ENCODE measurements at places on chromosomes 3 and 15.

- DNase-seq, result no peak
Observed at GRCh38 chr3:186286114-186286513, 75.9 kb downstream of the DGKG start.

- no peak for DNase-seq
Observed at GRCh38 chr15:86060674-86061073, 19.0 kb upstream of the AGBL1 start.

DNA sequence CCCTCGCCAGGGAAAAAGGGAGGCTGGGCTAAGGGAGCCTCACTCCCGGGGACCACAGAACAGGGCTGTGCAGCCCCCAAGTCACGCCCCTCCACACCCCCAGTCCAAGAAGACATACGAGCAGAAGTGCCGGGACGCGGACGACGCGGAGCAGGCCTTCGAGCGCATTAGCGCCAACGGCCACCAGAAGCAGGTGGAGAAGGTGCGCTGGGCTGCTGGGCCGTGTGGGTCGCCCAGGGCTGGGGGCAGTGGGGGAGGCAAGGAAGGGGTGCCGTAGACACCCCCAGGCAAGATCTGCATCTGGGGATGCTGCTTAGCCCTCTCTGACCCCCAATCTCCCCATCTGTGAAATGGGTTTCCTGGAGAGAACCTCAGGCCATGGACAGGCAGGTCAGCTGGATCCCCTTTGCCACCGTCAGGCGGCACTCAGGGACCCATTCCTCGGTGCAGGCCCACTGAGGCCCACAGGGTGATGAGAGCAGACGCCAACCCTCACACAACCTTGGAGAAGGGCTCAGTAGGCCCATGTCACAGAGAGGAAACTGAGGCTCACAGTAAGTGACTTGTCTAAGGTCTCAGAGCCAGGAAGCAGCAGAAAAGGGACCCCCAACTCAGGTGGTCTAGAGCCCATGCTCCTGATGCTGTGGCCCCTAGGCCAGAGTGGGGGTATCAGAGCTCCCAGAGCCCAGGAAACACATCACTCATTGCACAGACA lies 33.7 kb downstream of the PSTPIP1 start:
- no peak for DNase-seq

DNA sequence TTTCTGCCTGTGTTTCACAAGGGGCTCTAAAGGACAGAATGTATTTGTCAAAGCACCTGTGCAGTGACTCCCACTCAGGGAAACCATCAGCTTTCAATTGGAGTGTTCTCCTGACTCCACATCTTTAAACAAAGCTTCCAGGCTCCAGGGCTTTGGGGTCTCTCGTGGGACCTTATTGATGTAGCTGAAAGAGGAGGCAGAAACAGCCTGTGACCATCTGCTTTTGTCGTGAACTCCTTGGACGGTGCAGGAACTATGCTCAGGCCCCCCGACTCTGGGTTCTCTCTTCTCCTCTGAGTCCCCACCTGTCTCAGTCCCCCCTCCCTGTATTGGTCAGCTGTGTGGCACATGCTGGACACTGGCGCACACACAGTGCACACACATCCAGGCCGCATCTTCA lies 486.8 kb downstream of the GABRG3 start:
- no peak for DNase-seq

DNA sequence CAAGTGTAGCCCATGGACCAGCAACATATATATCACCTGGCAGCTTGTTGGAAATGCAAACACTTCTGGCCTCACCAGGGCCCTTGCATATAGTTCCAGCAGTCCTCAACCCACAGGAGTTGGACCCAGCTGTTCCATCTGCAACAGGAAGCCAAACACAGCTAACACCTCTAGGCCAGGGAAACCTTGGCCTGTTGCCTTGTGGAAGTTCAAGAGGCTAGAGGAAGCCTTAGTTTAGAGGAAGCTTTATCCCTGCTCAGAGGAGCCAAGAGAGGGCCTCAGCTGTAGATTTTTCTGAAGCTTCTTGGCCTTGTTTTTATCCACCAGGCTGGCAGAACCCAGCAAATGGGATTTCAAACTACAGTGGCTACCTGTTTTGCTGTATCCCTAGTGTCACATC lies 11.4 kb downstream of the FHIT start:
- DNase-seq, result no peak

DNA sequence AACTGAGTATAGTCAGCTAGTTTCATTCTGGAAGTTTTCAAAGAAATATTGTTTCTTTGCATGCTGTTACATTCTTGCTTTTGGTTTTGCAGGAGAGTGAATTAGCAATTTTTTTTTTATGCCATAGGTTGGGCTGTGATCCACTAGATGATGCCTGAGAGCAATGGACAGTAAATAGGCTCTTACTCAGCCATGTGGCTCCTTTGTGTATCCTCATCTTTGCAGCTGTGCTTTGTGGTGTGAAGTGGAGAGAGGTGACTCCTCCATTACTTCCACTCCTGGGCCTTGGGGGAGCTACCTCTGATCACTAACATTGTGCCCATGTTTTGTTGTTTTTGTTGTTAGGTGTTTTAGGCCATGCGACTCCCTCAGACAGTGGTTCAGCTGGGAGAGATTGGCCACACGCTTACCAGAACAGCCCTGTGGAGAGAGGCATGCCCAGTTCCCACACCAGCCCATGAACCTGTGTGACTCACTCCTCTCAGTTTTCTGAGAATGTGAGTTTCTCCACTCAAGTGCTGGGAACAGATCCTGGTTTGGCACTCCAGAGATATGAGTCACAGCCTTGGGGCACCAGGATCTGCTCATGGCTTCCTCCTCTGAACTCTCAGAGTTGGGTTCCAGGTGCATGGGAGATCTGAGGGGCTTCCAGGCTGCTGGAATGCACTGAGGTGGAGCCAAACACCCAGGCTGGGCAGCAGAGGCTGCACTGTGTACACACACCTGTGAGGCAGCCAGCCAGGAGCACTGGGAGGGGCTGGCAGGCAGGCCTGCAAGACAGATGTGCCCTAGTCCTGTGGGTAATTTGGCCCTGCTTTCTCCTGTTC lies 785.3 kb downstream of the ROBO2 start:
- DNase-seq, result peak; percentile 83
